Smooth muscle cell of bladder (primary cell): ENCODE measurements at places on chromosomes 7 and 10. TPM values are rescaled to one million over a fixed set of nuclear protein-coding genes. Genes with fewer than 3 reads are reported as not detected.

CDNF gene
- total RNA-seq, result 1.1 and 2.2 TPM in 2 replicates

INA gene
- total RNA-seq, result 0.18 and 0.28 TPM in 2 replicates

TCERG1L gene
- not detected in 2 replicates for total RNA-seq

SAP25 gene
- total RNA-seq, result not detected in 2 replicates

NFKB2 gene
- total RNA-seq, result 13.4 and 14.9 TPM in 2 replicates

ADAMTS14 gene
- 5.5 and 10.6 TPM in 2 replicates for total RNA-seq

HABP2 gene
- not detected in 2 replicates for total RNA-seq

AOC1 gene
- total RNA-seq, result 0.14 TPM in 1 of 2 replicates, not detected in the other

INPP5F gene
- total RNA-seq, result 13.7 and 14.5 TPM in 2 replicates

C10orf95 gene
- total RNA-seq, result 0.14 TPM in 1 of 2 replicates, not detected in the other

PON1 gene
- not detected in 2 replicates for total RNA-seq

TFPI2 gene
- 178 and 259 TPM in 2 replicates for total RNA-seq

INHBA gene
- total RNA-seq, result 30.6 and 38.9 TPM in 2 replicates
